ENCODE measurements at places on chromosomes 1 and 21.

DNA sequence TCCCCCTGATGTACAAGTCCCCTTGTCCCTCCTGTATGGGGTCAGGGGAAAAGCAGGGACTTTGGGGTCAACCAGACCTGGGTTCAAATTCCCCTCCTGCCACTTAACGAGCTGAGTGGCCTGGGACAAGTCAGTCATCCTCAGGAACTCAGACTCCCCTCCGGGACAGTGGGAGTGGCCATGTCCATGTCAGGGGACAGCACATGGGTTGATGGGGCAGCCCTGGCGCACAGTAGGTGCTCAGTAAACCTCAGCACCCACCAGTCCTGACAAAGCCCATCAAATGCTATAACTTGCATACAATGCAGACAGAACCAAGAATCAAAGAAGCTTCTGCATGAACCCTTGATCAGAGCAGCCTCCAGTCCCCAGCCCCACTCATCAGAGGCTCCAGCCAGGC is 30.0 kb downstream of the MATN1 start:
- DNase-seq: no peak

GRCh38 chr1:27446496-27447020 is 43.4 kb downstream of the WASF2 start:
- DNase-seq: no peak

DNA sequence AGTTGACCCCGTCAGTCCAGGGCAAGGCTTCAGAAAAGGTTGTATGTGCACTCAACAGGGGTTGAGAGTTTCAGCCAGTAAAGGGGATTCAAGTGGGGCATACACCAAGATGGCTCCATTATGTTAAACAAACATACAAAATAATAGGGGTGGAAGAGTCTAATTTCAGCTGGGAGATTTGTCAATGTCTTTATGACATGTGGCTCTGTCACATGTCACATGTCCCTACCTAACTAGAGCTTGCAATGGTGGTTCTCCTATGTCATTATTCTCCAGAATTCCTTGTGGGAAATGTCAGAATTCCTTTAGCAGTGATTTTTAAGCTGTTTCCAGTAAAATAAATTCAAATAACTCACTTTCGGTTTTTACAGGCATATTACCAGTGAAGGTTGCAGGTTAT is 392.0 kb upstream of the ADGRL4 start:
- no peak for DNase-seq

- peak; percentile 91 for DNase-seq
Observed at GRCh38 chr1:206590025-206590758, 22.1 kb downstream of the EIF2D start.

DNA sequence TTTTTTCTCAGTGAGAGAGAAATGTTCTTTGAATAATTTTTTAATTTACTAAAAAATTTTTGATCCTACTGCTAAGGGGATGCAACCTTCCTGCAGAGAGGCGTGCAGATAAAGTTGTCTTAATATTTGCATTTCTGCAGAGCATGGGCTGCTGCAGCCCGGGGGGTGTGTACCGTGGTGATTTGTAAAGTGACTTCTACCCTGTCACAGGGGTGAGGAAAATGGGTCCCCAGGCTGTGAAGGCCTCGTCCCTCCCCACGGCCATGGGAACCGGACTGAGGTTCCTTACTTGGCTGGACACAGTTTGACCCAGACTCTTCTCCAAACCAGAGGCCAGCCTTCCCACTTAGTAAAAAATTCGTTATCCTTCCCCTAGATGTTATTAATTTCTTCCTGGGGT is 9.5 kb upstream of the C1orf174 start:
- no peak for DNase-seq

DNA sequence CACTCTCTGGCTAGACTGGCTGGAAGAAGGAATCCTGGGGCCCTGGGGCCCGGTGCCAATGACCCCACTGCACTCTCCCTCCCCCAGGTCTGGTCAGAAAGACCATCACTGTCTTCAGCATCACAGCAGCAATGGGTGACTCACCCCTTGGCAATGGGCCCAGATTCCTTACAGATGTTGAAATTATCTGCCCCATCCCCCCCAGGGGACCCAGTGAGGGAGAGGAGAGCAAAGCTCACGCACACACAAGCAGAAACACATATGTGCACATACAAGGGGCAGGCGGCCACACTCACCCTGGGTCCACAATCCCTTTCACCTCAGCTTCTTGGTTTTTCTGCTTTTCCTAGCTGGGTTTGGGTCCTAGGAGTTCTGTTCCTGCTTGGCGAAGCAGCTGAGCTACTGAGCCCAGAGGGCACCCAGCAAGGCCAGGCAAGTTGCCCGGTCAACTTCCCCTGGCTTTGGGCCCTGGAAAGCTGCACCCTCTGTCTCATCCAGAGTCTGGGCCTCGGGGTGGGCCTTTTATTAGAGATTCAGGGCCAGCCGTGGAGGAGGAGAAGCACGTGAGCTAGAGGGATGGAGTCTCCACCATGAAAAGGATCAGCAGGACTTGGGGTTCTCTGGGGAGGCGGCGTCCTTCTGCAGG is 2.6 kb downstream of the COL16A1 start:
- DNase-seq: peak; percentile 84

GRCh38 chr1:30785714-30786113 is 28.1 kb upstream of the LAPTM5 start:
- DNase-seq: no peak

GRCh38 chr21:44917446-44918106 is 3.1 kb downstream of the ITGB2 start:
- DNase-seq: no peak

- DNase-seq: no peak
Observed at GRCh38 chr21:42627527-42628289, 25.7 kb upstream of the PDE9A start.

- peak; percentile 44 for DNase-seq
Observed at GRCh38 chr1:187617776-187618175, 789.0 kb downstream of the PLA2G4A start.

DNA sequence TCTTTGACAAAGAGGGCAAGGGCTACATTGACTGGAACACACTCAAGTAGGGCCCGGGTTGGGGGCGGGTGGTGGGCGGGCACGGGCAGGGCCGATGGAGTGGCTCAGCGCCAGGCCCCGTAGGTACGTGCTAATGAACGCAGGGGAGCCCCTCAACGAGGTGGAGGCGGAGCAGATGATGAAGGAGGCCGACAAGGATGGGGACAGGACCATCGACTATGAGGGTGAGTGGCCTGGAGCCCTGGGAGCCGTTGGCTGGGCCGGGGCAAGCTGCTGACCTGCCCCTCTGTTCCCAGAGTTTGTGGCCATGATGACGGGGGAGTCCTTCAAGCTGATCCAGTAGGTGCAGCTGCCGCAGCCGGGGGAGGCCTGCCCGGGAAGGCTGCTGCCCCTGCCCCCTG is 1.8 kb downstream of the CALML6 start:
- DNase-seq: no peak

- DNase-seq: no peak
Observed at GRCh38 chr1:176164014-176164678, 42.9 kb downstream of the COP1 start.

DNA sequence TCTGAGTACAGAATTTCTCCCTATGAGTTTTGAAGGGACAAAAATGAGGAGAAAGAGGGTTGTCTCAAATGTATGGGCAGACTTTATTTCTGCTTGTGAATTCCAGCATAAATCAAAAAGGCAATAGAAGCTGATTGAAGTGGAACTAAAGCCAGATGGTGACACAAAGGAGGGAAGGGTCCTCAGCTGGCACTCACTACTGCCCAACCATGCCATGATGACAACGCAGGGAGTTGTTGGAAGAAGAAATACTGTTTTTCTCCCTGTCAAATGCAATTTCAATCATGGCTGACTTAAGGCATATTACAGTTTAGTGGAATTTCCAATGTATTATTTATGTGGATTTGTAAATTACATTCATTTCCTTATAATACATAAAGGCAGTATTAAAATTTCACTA is 805.8 kb downstream of the ADGRL2 start:
- DNase-seq: no peak

DNA sequence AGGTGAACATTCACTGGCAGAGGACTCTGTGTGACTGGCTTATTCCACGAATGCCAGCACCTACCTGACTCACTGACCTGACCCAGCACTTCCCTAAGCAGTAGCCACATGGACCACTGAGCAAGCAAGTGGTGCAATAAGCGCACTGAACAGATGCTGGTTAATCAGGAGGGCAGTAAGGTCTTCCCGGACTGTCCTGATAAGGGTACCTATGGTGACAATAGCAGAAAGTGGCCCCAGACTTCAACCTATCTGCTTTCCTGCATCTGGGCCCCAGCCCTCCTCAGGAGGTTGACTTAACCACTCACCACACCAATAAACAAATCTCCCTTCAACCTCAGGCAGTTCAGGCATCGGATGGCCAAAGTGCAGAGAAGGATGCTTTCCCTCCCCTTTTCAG is 65.7 kb downstream of the SETD4 start:
- DNase-seq: no peak

DNA sequence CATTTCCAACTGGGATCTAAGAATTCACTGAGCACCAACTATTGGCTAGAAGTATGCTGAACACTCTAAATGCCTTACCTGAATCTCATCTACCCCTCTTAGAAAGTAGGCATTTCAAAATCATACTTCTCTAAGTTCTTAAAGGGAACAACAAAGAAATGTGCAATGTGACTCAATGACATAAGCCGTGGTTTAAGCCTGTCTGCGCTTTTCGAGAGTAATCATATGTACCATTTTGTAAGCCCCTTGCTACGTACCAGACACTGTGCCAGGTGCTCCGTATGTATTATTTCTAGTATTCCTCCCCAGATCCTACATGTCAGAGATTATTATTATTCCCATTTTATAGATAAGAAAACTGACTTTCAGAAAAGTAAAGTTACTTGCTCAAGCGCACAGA is 454.2 kb downstream of the SETD4 start:
- peak; percentile 39 for DNase-seq

GRCh38 chr1:210123383-210123782 is 109.2 kb upstream of the SERTAD4 start:
- DNase-seq: no peak

DNA sequence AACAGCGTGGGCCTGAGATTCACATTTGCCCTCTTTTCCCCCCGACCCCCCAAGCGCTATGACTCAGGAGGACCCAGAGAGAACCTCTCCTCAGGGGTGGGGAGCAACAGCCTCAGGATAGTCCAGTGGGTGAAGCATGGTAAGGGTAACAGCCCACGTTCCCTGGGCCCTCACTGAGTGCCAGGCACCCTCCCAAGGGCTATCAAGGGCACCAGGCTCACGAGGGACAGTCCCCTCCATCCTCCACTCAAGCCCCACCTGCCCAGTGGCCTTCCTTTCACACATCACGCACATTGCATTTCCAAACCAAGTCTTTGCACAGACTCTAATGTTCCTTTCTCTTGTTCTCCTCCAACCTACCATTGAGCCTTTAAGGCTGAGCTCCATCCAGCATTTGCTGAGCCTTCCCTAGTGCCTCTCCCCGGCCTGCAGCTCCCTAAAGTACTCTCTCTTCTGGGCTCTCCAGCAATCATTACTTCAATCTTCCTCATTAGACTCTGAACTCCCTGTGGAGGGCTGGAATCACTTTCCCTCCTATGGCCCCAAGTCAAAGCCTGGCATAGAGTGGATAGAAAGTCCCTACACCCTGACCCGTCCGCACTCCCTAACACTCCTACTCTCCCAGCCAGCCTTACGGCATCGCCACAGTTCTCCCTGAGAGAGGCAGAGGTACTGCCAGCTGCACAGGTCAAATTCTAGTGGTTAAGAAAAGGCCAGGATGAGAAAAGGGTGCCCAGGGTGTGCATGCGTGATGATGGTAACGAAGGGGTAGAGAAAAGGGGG is 1.0 kb downstream of the AKR7A2 start:
- DNase-seq: no peak

- no peak for DNase-seq
Observed at GRCh38 chr21:46150491-46151121, 4.8 kb downstream of the FTCD start.

DNA sequence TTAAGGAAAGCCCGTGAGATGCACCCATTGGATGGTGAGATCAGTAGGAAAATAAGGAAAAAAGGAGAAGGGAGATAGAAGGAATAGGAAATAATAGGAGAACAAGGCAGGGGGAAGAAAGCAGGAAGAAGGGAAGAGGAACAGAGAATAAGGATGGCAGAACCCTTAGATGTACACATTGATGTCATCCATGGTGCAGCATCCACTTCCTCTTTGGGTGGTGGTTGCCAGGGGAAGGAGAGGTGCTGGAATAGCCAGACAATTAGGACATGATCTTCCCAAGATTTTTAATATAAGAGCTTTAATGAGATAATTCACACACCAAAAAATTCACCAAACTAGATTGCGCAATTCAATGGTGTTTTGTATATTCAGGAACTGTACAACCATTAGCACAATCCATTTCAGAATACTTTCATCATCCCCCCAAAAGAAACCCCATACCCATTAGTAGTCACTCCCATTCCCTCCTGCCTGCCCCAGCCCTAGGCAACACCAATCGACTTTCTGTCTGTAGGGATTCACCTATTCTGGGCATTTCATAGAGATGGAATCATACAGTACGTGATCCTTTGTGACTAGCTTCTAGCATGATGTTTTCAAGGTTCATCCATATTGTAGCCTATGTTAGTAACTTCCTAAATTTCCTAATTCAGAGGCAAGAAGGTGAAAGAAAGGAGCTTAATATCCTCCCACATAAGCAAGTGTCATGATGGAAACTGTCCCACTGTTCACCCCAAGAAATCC is 121.4 kb downstream of the PLXNA2 start:
- peak; percentile 63 for DNase-seq

- DNase-seq: no peak
Observed at GRCh38 chr1:14602136-14602535, 3.7 kb downstream of the KAZN start.

DNA sequence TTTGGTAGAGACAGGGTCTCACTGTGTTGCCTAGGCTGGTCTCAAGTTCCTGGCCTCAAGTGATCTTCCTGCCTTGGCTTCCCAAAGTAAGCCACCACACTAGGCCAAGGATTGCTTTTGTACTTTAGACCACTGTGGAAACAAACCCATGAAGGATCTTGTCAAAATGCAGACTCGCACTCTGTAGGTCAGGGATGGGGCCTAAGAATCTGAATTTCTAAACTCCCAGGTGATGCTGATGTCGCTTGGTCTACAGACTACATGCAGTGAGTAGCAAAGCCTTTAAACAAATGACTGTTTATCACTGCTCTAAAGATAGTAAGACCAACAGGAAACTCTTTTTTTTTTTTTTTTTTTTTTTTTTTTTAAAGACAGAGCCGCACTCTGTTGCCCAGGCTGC is 54.1 kb upstream of the MUTYH start:
- peak; percentile 60 for DNase-seq

- no peak for DNase-seq
Observed at GRCh38 chr1:74429580-74429979, 82.8 kb downstream of the LRRC53 start.

DNA sequence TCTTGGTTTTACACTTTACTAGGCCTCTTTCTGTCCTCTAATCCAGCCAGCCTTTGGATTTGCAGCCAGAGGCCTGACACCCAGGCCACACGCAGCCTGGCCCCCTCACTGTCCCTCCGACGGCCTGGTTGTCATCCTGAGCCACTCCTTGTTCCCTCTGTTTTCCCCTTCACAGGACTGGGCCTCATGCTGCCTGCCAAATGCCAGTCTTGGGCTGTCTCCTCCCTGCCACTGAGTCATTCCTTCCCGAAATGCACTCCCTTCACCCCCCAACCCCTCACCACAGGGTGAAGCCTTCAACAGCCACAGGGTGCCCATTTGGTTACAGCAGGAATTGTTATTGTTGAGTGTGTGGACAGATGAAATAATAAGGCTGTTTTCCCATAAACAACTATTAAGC is 21.3 kb downstream of the ACOT11 start:
- no peak for DNase-seq

- peak; percentile 95 for DNase-seq
Observed at GRCh38 chr1:200154069-200154767, 126.7 kb downstream of the NR5A2 start.

- peak; percentile 71 for DNase-seq
Observed at GRCh38 chr21:16194095-16194787, 464.5 kb downstream of the USP25 start.
